ENCODE measurements at places on chromosomes 11 and 22.
A peak's percentile ranks its signal among the peaks of the same experiment; 100 is the strongest.

- DNase-seq: no peak
Measured at GRCh38 chr11:6588018-6588417, 15.4 kb downstream of the RRP8 start.

DNA sequence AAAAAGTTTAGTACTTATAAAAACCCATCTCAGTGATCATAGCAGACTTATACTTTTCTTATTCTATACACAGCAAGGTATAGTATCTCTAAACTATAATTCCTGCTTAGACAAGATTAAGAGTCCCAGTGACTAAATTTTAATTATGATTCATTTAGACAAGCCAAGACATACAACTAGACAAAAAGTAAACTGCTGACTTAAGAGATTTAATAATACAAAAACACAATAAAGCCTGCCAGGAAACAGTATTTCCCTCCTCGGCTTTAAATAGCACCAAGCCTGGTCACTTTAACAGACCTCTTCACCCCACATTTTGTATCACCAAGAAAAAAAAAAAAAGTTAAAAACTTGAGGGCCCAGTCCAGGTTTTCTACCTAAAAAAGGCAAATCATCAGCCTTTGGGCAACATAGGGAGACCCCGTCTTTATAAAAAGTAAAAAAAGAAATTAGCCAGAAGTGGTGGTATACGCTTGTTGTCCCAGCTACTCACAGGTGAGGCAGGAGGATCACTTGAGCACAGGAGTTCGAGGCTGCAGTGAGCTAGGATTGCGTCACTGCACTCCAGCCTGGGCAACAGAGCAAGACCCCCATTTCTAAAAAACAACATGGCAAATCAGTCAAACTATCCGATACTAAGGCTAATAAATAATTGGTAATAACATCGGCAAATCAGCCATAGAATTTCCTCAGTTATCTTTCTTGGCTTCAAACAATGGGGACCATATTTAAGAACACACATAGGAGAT is 53.8 kb downstream of the SIK3 start:
- no peak for DNase-seq

GRCh38 chr22:31243339-31244045 is 31.4 kb downstream of the LIMK2 start:
- DNase-seq: no peak

- DNase-seq: peak; percentile 60
Measured at GRCh38 chr22:38570779-38571364, 889 bp upstream of the DMC1 start.

GRCh38 chr11:1029654-1030053 is 6.9 kb downstream of the MUC6 start:
- DNase-seq: no peak

GRCh38 chr11:117239295-117239694 is 6.8 kb downstream of the RNF214 start:
- DNase-seq: peak; percentile 94

GRCh38 chr22:37588546-37589215 is 8.8 kb upstream of the LGALS2 start:
- no peak for DNase-seq

DNA sequence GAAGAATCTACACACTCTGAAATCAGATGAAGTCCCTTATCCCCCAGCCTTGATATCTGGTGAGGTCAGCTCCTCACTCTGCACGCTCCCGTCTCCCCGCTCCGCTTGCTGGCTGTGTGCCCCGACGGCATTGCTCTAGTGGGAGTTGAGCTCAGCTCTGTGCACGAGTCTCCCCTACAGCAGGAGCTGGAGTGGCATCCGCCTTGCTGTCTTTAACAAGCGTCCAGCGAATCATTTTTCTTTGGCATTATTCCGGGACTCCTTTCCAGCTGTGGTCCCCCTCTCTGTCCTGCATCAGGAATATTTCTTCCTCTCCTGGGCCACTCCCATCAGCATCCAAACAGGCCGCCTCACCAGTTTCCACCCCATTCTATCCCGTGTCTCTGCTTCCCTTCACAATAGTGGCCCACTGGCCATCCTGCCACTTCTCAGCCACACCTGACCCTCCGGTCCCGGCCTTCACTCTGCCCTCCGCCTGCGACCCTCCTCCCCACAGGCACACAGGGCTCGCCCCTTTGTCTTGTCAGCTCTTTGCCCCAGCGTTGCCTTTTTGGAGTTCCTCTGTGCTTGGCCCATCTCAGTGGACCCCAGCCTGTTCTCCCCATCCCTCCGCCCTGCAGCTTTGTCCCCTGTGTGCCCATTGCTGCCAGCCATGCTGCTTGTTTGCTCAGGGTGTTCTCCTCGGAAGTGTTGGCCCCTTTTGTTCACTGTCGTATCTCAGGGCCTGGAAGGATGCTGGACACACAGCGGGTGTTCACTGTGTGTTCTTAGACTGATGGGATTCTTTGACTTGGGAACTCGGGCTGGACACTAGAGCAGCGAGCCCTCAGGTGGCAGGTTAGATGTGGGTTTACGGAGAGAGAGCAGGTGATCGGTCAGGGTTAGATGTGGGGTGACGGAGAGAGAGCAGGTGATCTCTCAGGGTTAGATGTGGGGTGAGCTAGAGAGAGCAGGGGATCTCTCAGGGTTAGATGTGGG is 441.8 kb downstream of the TBC1D22A start:
- no peak for DNase-seq

Data from RKO (cell line).